Right ventricle myocardium superior (tissue), 1 donor: ENCODE measurements at places on chromosomes 4 and X. TPM values are rescaled to one million over a fixed set of nuclear protein-coding genes. Genes with fewer than 3 reads are reported as not detected.

DNA sequence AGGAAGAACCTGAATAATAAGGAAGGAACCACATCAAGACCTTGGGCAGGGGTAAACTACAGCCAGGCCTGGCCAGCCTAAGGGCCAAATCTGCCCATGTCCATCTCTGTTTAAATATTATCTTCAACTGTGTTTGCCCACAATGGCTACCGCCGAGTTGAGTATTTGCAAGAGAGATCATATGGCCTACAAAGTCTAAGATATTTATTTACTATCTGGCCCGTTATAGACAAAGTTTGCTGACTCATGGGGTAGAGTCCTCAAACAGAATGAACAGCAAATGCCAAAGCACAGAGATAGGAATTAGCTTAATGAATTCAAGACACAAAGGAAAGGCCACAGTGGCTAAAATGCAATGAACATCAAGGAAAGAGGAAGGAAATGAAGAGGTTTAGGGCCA, 44.8 kb downstream of the RPS6KA3 start:
- DNase-seq, result no peak

DNA sequence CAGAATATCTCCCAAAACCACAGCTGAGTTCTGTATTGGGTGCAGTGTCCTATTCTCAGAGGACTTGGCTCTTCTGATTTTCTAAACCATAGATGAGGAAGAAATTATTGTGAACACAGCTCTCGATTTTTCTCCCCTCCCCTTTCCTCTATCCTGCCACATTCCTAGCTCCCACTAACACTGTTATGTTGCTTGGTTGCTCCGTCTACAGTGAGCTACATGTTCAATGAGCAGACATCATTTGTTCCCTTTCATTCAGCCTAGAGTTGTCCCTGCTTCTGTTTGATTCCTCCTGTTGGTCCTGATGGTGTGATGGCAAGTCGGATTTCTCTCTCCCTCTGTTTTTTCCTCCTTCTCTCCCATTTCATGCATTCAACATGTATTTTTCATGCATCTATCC, 65.9 kb downstream of the DIPK2B start:
- no peak for DNase-seq

DNA sequence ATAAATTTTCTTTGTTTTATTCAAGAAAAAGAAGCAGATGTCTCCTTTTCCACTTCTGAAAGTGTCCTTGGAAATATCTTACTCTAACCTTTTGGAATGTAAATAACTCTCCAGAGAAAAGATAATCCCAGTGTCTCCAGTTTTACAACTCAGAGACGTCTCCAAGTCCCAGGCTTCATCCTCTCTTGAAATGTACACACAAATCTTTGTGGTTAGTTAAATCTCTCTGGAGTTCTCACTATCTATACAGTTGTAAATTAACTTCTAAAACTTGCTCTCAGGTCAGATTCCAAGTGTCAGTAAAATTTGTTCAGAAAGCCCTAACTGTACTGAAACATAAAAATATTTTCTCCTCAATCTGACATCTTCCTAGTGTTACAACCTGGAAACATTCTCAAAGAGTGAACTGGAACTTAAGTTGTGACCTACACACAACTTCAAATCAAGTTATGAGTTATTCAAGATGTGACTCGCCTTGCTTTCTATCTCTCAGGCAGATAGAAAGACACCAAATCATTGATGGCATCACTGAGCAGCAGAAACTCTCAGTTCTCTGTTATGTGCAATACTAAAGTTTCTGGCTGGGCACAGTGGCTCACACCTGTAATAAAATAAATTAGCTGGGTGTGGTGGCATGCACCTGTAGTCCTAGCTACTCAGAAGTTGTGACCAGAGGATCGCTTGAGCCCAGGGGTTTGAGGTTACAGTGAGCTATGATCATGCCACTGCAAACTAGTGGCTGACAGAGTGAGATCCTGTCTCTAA, 284.2 kb downstream of the RCHY1 start:
- DNase-seq, result no peak

DNA sequence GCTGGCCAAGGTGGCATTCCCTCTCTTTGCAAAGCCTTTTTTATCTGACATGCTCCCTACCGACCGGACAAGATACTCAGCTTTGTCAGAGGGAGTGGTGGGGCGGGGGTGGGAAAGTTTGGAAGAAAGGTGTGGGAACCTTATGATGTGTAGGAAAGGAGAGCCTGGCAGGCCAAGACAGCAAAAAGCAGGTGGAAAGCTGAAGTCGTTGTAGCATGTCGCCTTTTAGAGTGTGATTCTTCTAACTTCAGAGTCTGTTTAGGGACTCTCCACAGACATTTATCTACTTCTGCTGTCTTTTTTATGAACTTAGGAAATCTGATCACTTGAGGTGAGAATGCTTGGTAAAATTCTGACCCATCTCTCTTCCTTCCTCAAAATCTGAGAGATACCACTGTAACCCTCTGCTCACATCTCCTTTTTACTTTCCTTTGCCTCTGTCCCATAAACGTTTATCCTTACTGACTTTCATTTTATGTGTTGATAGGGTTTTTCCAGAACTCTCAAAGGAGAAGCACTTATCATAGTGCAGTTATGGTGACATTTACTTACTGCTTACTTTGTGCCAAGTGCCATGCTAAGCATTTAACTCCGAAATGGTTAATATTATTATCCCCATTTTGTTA, 8.2 kb upstream of the RUFY3 start:
- DNase-seq, result no peak

DNA sequence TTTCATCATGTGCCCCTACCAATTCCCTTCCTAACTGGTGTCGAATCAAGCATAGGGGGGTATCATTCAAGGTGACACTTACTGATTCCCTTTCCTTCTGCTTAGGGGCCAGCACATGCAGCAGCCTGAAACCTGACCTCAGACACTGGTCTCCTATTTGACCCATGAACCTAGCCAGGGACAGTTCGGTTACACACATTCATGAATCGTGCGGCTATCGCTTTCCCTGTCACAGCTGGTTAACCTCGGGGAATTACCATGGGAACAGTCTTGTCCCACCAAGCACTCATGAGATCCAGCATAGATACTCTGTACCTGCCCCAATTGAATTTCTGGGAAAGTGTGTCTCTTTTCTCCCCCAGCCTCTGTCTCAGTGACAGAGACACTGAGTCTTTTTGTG, 140.4 kb downstream of the ZNF674 start:
- DNase-seq, result no peak

GRCh38 chr4:109588176-109588575, 28.1 kb downstream of the MCUB start:
- DNase-seq, result no peak

GRCh38 chr4:122346036-122346435, 32.8 kb upstream of the ADAD1 start:
- no peak for DNase-seq

DNA sequence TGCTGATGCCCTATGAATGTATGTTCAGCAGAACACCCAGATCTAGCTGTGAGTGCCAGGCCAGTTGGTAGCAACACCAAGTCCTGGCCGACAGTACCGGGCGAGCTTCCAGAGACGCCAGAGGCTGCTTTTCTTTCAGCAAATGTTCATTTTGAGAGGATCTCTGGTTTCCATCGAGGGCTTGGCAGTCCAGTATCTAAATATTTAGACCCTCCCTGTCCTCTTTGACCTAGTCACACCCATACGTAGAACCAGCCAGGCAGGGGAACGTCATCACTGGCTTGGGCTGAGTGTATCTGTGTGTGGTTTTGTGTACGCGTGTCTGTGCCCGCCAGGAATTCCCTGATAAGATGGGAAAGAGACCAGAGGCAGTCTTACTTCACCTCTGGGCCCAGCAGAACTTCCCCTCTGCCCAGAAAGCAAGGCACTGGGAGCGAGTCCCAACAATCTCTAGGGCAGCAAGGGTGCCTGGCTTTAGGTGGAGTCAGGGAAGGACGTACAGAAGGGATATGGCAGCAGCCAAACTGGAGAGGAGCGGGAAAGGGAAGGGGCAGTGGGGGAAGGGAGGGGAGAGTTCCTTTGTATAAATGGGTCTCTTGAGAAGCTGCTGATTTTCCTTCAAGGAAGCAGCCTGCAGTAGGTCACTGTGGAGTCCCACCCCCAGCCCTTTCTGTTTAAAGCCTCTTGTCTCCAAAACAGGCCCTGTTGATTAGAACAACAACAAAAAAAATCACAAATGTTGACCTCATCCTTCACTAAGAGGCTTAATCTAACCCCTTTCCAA, 15.0 kb upstream of the ELF4 start:
- DNase-seq, result peak; percentile 78

- DNase-seq, result no peak
Observed at GRCh38 chr4:30821859-30822612, 101.9 kb downstream of the PCDH7 start.

GRCh38 chrX:9662148-9662547, 103.5 kb downstream of the GPR143 start:
- DNase-seq, result no peak

Gene VCX3B
- total RNA-seq, result not detected

Gene PPP2R3B
- total RNA-seq, result 154 TPM

Gene SPIN2A
- 0.46 TPM for total RNA-seq

Gene WNK3
- total RNA-seq, result 0.89 TPM

Gene GATB
- 147 TPM for total RNA-seq
